Hematopoietic multipotent progenitor cell treated with erythropoietin and hydrocortisone succinate and interleukin-3 and kit ligand, for 4 days (in vitro differentiated cells): ENCODE measurements at places on chromosomes 7 and 10.

GRCh38 chr10:6498771-6499170 is 81.3 kb downstream of the PRKCQ start:
- DNase-seq = peak; percentile 70

DNA sequence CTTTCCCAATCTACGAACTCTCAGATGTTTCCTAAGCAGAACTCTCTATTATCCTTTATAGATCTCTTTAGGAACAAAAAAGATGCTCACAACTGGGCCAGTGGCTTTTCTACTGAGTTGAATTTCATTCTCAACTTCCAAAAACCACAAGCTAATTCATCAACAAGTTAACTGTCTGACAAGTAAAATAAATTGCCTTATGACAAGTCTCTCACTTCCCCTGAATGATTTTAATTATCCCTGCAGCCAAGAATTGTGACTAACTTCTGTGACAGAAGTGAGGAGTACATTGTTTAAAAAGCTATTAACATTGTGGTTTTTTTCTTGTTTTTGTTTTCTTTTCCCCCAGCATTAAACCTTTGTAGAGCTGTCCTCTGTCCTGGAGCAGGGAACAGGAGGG is 343.1 kb downstream of the HPSE2 start:
- no peak for DNase-seq

- peak; percentile 5 for DNase-seq
These were observed 43.5 kb upstream of the UCN3 start for GRCh38 chr10:5321273-5321672.

- peak; percentile 28 for DNase-seq
These were observed 21.5 kb upstream of the ZNF800 start for GRCh38 chr7:127413962-127414361.

GRCh38 chr10:17984056-17984455 is 32.3 kb downstream of the SLC39A12 start:
- peak; percentile 44 for DNase-seq

GRCh38 chr7:12092499-12093130 is 118.5 kb upstream of the TMEM106B start:
- peak; percentile 10 for DNase-seq

DNA sequence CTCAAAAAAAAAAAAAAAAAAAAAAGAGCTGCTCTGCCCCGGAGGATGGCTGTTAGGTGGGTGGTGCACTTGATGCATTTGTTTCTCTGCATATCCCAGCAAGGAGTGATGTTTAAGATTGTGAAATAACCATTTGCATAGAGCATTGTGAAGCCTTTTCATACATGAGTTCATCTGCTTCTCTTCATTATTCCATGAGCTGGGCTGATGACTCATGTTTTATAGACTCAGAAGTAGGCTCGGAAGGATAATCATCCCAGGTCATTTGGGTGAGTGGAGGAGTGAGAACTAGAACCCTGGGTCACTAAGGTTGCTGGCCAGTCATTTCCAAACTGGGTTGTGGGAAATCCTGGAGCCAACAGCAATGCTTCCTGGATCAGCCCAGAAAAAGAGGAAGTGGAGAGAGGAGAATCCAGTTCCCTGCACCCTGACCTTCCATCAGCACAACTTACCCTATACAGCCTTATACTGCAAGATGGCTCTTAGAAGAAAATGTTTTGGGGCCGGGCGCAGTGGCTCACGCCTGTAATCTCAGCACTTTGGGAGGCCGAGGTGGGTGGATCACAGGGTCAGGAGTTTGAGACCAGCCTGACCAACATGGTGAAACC is 45.3 kb downstream of the TACC2 start:
- DNase-seq = no peak

GRCh38 chr10:32923134-32923533 is 34.9 kb downstream of the ITGB1 start:
- no peak for DNase-seq

DNA sequence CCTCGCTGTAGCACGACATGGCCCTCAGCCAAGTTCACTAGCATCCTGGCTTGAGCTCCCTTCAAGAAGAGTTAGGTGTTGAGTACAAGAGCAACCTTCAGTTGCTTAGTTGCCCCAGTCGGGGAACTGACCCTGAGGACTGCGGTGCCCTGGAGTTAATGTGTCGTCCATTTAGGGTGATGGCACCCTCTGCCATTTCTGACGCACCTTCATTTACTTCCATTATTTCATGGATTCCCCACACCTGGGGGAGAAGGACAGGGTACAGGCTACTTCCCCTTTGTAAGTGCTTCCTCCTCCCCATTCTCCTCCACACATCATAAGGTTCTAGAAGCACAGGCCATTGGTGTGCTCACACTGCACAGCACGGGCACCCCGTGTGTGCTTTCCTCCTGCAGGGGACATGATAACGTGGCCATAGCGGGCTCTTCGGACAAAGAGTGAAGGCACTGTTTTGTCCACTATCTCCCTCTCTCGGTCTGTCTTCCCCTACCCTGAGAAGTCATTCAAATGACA is 1.8 kb downstream of the ALOX5 start:
- DNase-seq = peak; percentile 55
